RPMI7951 (cell line): ENCODE measurements at places on chromosomes 3 and 15. TPM values are rescaled to one million over a fixed set of nuclear protein-coding genes. Genes with fewer than 3 reads are reported as not detected.

DNA sequence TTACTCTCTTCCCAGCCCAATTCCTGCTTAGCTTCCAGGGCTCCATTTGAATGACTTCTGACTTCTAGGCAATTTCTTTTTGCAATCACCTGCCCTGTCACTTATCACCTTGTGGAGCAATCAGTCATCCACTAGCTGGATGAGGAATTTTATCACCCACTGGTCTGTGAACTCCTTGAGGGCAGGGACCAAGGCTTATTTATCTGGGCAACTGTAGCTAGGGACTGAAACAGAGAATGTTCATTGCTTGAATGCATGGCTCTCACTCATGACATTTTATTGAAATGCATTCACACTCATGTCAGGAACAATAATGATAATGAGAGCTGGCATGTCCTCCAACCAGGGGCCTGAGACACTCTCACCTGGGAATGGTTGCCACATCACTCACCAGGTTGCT, 15.5 kb downstream of the TNFAIP8L3 start:
- DNase-seq: no peak

- no peak for DNase-seq
Observed at GRCh38 chr3:42159147-42159546, 68.0 kb downstream of the TRAK1 start.

GRCh38 chr15:96416218-96416933, 85.9 kb downstream of the NR2F2 start:
- DNase-seq: no peak

The ALDH1A2 gene
- total RNA-seq: 0.78 TPM in 1 of 2 replicates, not detected in the other

- peak; percentile 16 for DNase-seq
Observed at GRCh38 chr3:73719413-73719851, 94.7 kb upstream of the PDZRN3 start.

The DPPA2 gene
- total RNA-seq: not detected in 2 replicates

DNA sequence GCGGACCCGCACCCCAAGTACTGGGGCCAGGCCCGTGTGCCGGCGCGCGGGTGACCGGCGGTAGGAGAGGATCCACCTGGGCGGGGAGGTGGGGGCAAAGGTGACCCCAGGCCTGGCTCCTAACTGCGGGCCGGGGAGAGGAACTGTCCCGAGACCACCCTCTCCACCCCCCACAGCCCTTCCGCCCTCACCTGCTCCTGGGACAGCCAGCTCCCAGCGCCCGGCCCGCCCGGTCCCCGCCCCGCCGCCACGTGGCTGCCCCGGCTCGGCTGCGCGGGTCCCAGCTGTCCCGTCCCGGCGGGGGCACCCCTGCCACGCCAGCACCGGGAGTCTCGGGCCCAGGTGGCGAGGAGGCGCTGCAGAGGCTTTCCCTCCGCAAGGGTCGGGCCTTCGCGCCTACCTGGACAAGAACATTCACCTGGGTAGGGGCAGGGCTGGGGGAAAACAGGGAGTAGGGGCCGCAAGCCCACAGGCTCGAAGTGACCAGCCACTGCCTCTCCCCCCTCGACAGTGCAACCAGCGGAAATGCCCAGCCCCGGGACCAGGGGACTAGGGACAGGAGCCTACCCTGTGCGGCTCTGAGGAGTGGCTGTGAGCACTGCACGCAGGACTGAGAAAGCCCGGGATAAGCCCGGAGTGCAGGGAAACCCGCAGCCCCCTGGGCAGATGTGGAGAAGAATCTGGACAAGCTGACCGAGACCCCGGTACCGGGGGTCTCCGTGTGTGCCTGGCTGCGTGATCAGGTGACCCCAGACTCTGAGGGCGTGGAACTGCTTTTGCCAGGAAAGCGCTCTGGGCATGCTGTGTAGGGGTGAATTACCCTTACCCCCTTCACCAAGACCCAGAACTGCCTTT, at the start of gene SLC12A8:
Gene SLC12A8 (minus strand): TSS at position 240 of the 855 bp plus-strand sequence. CDS start 1,399 bp downstream, outside the sequence.
- no peak for DNase-seq

GRCh38 chr3:194715022-194715800, 29.5 kb downstream of the FAM43A start:
- peak; percentile 32 for DNase-seq

The TIMMDC1 gene
- total RNA-seq: 125 and 143 TPM in 2 replicates

DNA sequence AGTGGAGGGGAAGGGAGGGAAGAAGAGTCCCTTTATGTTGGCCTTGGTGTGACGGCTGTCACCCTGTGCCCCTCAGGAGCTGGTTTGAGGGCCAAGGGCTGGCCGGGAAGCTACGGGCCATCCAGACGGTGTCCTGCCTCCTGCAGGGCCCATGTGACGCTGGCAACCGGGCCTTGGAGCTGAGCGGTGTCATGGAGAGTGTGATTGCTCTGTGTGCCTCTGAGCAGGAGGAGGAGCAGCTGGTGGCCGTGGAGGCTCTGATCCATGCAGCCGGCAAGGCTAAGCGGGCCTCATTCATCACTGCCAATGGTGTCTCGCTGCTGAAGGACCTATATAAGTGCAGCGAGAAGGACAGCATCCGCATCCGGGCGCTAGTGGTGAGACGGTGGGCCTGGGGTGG, 8.1 kb upstream of the RCCD1 start:
- no peak for DNase-seq

The TNFSF10 gene
- 8.3 and 11.7 TPM in 2 replicates for total RNA-seq

- DNase-seq: no peak
Observed at GRCh38 chr15:40137303-40138200, 23.3 kb upstream of the BUB1B start.

- DNase-seq: no peak
Observed at GRCh38 chr3:12487786-12488185, 3.5 kb downstream of the TSEN2 start.

The RETNLB gene
- not detected in 2 replicates for total RNA-seq

GRCh38 chr15:44082558-44083157, 112.4 kb downstream of the FRMD5 start:
- DNase-seq: no peak

GRCh38 chr3:64022451-64023186, 675 bp downstream of the PSMD6 start:
- peak; percentile 42 for DNase-seq
